CD4-positive, alpha-beta T cell treated with Interleukin-6 at 100 ng/mL for 8 hours (primary cell): ENCODE measurements at places on chromosomes 3 and 15.
A peak's percentile ranks its signal among the peaks of the same experiment; 100 is the strongest.

GRCh38 chr3:5002174-5002870, 23.1 kb downstream of the BHLHE40 start:
- DNase-seq, result peak; percentile 54

- no peak for DNase-seq
These were observed 63.6 kb downstream of the NIPA2 start for GRCh38 chr15:22902046-22902445.

GRCh38 chr3:18097989-18098388, 327.1 kb downstream of the SATB1 start:
- DNase-seq, result no peak

- DNase-seq, result no peak
These were observed 236.6 kb downstream of the SOX2 start for GRCh38 chr3:181948286-181948685.

- no peak for DNase-seq
These were observed 41.3 kb upstream of the SLC22A13 start for GRCh38 chr3:38224357-38224756.

GRCh38 chr15:63291507-63291906, 14.1 kb downstream of the APH1B start:
- no peak for DNase-seq
